ENCODE measurements at places on chromosomes 5 and 9.

- DNase-seq: no peak
Observed at GRCh38 chr9:122060481-122060880, 32.6 kb downstream of the TTLL11 start.

DNA sequence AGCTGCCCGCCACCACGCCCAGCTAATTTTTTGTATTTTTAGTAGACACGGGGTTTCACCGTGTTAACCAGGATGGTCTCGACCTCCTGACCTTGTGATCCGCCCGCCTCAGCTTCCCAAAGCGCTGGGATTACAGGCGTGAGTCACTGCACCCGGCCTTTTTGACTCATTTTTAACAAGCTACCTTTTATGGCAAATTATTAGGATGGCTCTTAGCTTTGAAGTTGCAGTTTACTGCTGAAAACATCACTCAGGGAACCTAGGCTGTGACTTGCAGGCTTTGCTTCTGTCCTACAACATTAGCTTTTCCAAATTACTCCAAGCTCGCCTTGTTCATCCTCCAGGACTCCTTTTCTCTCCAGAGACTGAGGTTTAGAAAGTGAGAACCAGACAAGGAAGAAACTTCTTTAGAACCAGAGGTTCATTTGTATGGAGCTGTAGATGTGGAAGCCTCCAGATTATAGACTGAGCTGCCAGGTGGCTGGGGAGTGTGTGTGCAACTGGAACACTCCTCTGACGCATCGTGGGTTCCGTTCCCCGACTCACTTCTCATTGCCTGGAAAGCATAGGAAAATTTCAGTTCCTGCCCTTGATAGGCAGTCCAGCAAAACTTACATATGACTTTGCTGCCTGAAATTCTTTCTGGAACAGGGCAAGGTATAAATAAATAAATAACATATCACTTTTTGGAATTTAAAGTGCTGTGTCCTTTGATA, 23.8 kb upstream of the SPTAN1 start:
- DNase-seq: no peak

DNA sequence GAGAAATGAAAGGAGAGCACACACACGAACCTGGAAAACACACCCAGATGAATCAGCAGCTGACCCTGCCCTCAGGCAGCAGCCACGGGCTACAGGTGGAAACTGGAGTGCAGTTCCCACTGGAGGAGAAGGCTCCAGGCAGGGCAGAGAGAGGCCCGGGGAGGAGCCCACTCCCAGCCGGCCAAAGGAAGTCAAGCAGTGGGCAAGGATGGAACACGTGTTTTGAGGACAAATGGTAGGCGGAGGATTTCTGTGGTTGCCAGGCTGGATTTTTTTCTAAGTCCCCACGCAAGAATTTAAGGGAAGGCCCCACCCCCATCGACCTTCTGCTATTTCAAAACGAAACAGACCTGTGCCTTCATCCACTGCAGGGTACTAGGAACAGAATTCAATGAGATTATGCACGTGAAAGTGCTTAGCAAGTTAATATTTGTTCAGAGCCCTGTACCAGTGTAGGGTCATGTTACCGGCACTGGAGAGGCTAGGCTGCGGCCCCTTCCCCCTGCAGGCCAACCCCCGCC, 6.8 kb downstream of the EPB41L4B start:
- DNase-seq: no peak

- DNase-seq: no peak
Observed at GRCh38 chr9:26789959-26790358, 102.6 kb downstream of the CAAP1 start.

GRCh38 chr5:123681061-123681460, 169.1 kb downstream of the CSNK1G3 start:
- DNase-seq: peak; percentile 37
